GM12892 (cell line): ENCODE measurements at places on chromosomes 4 and X.
A peak's percentile ranks its signal among the peaks of the same experiment; 100 is the strongest.

- DNase-seq, result no peak
Observed at GRCh38 chr4:105686571-105686970, 21.9 kb downstream of the INTS12 start.

DNA sequence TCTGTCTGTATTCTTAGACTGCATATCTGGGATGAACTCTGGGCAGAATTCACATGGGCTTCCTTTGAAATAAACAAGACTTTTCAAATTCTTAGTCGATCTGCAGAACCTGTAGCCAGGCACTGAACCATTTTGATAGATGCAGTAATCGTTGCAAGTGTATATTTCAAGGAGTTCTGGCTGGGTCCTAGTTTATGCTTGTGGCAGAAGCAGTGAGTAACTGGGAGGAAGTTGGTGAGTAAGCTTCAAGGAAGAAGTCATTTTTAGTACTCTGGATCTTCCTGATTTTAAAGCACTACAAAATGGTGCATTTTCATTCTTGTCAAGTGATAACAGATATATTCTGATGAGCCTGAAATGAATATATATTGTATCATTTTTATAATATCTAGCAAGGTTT, 9.5 kb downstream of the HPRT1 start:
- DNase-seq, result no peak

GRCh38 chr4:156971165-156971675, 379 bp downstream of the PDGFC start:
- peak; percentile 8 for DNase-seq

- DNase-seq, result no peak
Observed at GRCh38 chrX:11733614-11734013, 24.4 kb upstream of the MSL3 start.

DNA sequence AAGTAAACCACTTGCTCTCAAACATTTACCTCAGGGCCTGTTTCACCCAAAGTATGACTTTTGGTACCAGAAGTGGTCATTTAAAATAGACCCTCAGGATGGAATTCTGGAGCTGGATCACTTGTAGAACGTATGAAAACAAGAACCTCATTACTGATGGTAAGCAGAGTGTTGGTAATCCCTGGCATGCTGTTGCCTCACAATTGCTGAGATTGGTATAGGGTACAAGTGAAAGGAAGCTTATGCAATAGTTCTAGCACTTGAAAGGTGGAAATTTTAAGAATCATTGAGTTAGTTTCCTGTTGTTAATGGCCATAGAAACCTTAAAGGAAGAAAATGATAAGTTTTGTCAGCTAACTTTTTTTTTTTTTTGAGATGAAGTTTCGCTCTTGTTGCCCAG, 22.3 kb upstream of the THOC2 start:
- DNase-seq, result no peak

DNA sequence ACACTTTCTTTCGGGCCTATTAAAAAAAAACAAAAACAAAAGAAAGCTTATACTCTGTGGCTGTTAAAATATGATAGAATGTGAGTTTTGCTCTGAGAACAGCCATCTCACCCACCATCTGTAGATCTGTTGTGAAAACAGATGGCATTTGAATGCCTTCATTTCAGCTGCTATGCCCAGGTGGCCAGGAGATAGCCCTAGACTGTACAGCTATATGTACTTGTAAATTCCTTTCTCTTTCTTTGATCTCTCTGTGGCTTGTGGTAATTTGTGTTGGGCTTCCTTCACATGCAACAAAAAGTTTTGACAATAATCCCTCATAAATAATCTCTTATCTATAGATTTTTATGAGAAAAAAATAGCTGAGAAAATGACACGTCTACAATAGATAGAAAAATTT, 38.1 kb downstream of the PNPLA4 start:
- DNase-seq, result no peak

DNA sequence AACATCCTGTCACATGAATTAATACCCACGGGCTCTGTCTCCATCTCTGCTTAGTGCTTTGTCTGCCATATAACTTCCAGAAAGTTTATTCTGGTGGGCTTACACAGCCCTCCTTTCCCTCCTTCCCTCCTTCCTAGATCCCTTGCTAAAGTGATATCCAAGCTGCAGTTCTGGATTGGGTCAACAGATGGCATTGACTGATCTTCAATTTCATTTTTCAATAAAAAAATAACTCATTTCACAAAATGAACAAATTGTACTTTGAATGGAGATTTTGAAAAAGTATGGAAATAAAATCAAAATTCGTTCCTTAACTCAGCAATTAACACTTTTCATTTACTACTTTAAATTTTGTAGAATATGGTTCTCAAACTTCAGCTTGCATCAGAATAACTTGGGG, 94.9 kb downstream of the NXF2 start:
- DNase-seq, result no peak

DNA sequence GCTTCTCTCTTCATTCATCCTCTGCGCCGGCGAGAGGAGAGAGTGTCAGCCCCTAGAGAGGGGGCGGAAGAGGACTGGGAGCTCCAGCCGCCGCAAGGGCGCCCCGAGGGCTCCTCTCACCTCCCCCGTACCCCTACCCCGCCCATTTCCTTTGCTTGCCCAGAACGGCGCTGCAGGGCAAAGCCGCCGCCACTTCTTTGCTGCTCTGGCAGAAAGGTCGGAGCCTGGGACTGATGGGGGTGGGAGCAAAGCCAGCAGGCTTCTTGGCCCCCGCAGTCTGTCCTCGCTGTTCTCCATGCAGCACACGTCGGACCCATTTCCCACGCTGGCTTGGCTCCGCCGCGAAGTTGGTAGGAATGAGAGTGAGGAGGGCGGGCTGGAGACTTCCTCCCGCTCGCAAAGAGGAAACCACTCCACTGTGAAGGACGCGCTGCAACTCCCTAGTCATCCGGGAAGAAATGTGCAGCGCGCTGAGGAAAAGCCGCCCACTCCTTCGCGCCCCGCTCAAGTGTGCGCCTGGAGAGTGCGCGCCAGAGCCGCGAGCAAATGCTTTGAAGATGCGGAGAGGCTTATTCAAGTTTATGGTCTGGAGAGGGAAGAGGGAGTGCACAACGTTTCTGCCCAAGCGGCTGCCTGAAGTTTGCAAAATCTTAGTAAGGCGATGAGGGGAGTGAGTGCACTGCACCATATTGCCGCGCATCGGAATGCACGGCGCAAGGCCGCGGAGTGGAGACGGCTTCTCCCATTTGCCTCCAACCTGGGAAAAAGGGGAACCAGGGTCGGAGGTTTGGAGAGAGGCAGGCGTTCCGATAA, 2.8 kb upstream of the PCDH7 start:
- peak; percentile 19 for DNase-seq

- DNase-seq, result no peak
Observed at GRCh38 chr4:40251366-40251765, 54.5 kb downstream of the RHOH start.

- no peak for DNase-seq
Observed at GRCh38 chr4:36551697-36552214, 270.3 kb downstream of the DTHD1 start.

DNA sequence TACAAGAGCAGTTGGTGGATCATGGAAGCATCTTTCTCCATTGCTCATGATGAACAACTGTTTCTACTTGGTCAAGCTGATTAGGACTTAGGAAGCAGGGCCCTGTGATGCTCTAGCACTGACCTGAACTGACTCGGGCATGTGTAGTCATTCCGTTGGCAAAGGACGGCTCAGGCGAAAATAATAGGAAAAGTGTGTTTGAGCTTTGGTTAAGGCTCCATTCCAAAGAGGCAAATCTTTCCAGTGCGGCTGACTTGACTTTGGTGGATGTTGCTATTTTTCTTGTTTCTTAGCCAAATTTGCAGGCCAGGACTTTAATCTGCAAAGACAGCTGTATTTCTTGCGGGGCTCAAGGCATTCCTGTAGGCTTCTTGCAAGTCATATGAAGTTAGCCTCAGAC, 39.5 kb downstream of the ZNF518B start:
- no peak for DNase-seq

DNA sequence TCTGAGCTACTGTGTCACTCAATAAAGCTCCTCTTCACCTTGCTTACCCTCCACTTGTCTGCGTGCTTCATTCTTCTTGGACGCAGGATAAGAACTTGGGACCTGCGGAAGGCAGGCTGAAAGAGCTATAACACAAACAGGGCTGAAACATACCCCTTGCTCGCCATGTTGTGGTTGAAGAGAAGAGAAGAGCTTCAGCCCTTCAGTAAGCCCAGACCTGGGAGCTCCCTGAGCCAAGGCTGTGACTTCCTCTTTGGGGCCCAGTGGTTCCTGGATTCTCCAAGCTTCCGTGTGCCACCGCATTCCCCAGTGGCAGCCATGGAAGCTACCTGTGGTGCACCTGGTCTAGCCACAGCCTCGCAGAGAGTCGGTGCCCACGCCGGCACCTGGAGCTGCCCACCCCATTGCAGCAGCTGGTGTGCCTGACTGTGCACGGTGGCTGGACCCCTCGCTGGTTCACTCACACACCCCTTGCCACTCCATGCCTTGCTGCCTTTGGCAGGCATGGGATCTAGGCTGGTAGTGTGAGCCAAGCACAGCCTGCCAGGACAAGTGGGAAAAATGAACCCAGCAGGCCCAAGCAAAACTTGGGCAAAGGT, 160.6 kb downstream of the EVC2 start:
- no peak for DNase-seq

DNA sequence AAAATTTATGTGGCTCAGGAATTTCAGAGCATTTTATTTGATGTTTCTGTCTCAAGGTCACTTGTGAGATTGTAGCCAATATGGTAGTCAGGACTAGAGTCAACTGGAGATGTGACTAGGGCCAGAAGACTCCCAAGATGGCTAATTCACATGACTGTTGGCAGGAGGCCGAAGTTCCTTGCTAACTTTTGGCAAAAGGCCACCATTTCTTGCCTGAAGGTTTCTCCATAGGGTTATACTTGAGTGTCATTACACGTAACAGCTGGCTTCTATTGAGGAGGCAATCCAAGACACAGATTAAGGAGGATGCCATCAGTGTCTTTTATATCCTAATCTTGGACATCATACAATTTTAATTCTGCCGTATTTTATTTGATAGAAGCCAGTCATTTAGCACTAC, 162.3 kb upstream of the MAOA start:
- no peak for DNase-seq

DNA sequence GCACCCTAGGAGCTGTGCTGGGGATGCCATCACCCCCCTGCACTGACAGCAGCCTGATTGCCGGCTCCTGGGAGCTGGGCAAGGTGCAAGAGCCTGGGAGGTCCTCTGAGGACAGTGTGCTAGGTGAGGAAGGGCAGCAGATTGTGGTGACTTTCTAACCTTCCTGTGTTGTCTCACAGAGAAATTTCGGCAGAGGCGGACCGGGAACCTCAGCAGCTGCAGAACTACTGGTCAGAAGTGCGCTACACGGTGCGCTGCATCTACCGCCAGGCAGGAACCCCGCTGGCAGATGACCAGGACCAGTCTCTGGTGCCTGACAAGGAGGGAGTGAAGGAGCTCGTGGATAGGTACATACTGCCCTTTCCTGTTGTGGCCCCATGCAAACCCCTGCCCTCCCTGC, 89.8 kb downstream of the FAM193A start:
- no peak for DNase-seq

DNA sequence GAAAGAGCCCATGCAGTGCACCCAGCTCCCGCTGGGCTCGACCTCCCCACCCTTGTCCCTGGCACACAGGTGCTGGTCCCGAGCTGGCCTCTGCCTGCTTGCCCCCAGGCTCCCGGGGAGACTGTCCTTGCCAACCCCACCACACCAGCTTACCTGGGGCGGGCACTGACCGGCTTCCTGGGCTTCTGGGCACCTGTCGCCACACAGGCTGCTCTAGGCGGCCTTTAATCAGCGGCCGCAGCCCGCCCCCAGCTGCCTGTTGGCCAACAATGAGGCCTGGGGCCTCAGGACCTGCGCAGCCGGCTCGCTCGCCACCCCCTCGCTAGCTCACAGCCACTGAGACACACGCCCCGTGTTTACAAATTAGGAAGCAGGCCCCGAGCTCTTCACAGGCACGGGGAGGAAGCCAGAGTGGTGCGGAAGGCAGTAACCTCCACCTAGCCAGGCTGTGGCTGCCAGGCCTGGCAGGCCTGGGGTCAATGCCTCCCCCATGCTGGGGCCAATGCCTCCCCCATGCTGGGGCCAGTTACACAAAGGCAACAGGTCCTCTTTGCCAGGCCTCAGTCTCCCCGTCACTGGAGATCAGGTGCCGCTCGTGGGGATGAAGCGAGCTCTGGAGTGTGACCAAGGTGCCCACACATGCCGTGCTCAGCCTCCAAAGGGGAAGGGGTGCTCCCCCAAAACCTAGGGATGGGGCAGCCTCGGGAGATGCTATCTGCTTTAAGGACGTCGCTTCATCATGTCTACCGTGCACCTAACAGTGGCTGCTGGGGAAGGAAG, at the start of gene TREX2:
TSS of gene TREX2 (minus strand) at position 201 of the 780 bp plus-strand sequence. CDS start 626 bp downstream, outside the sequence.
- no peak for DNase-seq
